ENCODE measurements at places on chromosomes 2 and 18.

DNA sequence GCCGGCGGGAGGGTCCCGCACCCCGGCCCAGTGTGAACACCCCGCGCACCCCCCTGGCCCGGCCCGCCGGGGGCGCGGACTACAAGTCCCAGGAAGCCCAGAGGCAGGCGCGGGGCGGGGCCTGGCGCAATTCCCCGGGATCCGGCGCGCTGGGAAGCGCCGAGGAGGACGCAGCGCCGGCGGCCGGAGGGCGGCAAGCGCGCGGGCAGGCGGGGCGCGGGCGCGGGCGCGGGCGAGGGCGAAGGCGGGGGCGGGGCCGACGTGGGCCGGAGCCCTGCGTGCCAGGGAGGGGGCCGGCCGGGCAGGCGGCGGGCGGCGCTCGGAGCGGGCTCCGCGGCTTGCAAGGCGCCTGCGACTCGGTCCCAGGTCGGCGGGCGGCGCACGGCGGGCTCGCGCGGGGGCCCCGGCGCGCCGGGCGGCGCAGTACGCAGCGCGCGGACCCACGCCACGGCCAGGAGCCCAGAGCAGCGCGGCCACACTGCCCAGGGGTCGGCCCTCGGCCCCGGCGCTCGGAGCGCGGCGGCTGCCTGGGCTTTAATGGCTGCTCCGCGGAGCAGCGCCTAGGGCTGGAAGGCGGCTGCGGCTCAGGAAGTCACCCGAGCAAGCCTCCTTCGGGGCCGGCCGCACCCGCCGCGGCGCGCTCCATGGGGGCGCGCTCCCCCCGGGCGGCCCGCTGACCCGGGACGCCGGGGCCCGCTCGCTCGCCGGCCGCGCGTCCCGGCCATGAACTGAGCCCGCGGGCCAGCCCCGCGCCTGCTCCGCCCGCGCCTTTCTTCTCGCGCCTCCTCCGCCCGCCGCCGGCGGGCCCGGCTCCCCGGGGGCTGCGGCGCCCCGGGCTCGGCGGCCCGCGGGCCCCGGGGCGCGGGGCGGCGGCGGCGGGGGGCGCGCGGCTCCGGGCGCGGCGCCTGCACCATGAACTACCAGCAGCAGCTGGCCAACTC lies at the start of gene AGAP1:
Gene AGAP1 (plus strand): TSS at position 269 of the 941 bp plus-strand sequence.
- DNase-seq, result peak; percentile 45

GRCh38 chr2:9763356-9764152 lies 79.7 kb upstream of the TAF1B start:
- DNase-seq, result no peak

DNA sequence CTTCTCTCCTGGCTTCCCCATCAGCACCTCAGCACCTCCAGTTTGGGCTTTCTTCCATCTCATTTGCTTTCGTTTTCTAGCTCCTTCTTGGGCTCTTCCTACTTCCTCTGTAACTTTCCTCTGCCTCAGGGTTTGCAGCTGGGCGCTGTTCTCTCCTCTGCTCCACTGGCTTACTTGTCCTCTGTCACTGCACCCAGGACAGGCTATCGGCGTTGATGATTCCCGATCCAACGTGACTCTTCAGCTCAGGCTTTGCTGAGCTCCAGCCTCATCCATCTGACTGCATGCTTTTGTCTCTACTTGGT lies 362.4 kb downstream of the CYRIA start:
- no peak for DNase-seq

- DNase-seq, result no peak
Observed at GRCh38 chr2:46643951-46644350, 164.6 kb downstream of the TMEM247 start.

DNA sequence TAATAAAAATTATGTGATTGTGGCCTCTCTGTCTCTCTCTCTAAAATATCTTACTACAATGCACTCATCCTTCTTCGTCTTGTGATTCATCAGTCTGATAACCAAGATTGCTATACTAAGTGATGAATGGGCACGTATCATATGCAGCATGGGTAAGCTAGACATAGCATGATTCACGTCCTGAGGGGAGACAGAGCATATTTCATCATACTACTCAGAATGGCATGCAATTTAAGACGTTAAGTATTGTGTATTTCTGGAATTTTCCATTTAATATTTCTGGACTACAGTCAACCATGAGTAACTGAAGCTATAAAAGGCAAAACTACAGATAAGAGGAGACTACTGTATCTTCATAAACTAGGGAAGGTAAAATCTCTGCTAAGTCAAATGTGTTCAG lies 97.0 kb upstream of the CD226 start:
- DNase-seq, result no peak

GRCh38 chr2:172279813-172280212 lies 147.6 kb upstream of the ITGA6 start:
- no peak for DNase-seq

- DNase-seq, result no peak
Observed at GRCh38 chr18:4119127-4119648, 335.9 kb downstream of the DLGAP1 start.

GRCh38 chr2:74764429-74765272 lies 69.3 kb upstream of the HK2 start:
- no peak for DNase-seq

DNA sequence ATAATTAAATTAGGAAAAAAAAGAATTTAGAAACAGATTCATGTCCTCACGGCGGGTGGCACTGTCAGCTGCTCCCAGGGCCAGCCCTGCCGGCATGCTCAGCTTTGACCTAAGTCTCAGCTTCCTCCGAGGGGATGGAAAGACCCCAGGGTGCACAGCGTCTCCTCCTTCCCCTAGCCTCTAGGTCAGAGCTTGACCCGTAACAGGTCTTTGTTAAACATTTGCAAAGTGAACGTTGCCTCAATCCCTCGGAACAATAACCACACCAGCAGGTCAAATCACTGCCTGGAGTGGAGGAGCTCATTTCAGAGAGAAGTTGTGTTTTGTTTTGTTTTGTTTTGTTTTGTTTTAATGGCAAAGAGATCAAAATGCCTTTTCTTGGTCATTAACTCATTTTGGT lies 171.3 kb downstream of the TMEM18 start:
- DNase-seq, result no peak

- no peak for DNase-seq
Observed at GRCh38 chr2:198259496-198259895, 455.1 kb downstream of the PLCL1 start.

DNA sequence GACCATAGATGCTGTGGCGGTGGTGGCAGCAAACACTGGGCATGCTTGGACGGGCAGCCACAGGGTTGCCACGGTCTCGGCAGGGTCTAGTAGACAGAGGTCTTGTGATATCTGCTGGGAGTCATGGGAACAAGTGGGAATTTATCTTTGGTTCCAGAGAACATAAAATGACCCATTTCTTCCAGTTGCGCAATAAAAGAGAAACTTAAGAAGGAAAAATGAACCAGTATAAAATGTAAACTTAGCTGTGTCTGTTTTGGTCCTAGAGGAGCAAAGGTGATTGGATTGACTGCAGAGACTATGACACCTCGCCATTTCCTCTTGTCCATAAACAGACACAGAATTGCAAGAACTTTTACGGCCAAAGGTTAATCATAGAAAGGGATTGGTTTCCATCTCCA lies 132.6 kb upstream of the RBBP8 start:
- no peak for DNase-seq

GRCh38 chr2:173354582-173355131 lies at the start of gene CDCA7:
CDCA7 (plus strand) TSS chr2:173354872; CDS start chr2:173354964, 92 bp downstream.
- peak; percentile 90 for DNase-seq

DNA sequence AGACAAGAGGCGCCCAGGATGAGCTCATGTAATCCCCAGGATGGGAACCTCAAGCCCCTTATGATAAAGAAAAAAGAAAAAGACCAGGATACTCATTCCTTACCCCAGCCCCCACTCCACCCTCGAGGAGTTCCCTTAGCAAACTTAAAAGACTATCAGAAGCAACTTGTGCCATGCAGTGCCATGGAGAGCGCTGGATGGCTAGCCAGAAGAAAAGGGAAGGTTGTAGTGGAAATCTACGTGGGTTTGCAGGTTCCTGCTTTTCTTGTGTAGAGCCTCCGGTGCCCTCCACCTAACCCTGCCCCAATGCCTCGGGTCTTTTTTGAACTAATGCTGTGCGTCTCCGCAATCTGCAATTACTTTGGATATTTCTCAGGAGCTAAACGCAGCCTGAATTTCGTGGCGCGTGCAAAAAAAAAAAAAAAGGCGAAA lies 16.2 kb upstream of the BCL11A start:
- DNase-seq, result no peak

DNA sequence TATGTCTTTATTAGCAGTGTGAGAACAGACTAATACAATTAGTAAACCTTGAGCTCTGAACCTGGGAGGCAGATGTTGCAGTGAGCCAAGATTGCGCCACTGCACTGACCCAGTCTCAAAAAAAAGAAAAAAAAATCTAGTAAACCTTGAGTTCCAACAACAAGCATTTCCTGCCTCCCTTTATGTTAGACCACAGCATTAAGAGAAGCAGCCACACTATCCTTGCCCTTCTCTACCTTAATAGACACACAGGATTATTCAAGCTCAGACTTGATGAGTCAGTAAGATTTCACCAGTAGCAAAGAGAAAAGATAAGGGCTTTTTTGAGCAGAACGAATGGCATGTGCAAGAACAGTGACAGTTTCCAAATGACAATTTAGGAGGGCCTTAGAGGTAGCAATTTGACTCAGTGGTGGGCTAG lies 18.0 kb upstream of the GLS start:
- no peak for DNase-seq

GRCh38 chr2:84840306-84840705 lies 40.6 kb downstream of the TRABD2A start:
- no peak for DNase-seq

GRCh38 chr18:57951117-57951796 lies 92.8 kb upstream of the NEDD4L start:
- peak; percentile 21 for DNase-seq

GRCh38 chr2:221572821-221573429 lies 821 bp upstream of the EPHA4 start:
- DNase-seq, result peak; percentile 37

DNA sequence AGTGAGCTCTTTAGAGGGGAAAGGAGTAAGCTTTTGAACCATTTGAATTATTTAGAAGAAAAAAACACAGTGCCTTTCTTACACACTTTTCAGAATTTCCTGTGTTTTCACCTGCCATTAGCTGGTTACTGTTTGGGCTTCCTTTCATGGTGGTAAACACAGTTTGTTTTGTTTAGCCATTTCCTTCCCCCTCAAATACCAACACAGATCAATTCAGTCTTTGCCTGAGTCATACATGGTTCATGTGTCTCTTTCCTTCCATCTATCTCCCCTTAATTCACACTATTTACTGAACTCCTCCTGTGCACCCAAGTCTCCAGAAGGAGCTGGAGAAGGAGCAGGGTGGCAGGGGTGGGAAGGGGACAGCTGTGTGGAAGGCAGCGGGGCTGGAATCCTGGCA lies 45.0 kb downstream of the TCF7L1 start:
- DNase-seq, result no peak
